ENCODE measurements at places on chromosomes 5 and 9.

GRCh38 chr9:134189145-134189469 is 24.7 kb upstream of the RNU6ATAC start:
- DNase-seq = no peak

- no peak for DNase-seq
Measured at GRCh38 chr9:2955575-2955974, 111.7 kb upstream of the PUM3 start.

DNA sequence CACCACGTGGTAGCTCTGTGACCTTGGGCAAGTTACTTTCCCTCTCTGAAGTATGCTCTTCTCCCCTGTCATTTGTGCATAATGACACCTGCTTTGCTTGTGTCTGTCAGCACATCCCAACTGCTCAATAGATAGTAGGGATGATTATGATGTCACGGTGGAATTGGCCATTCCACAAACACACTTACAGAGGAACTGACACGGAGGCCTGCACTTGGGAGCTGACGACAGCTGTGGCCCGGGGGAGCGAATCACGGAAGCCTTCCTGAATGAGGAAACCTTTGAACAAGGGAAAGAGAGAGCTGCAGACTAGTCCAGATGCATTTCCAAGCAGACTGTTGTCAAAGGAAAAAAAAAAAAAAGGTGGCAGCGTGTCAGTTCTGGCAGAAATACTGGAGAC is 21.0 kb downstream of the TLX3 start:
- DNase-seq = no peak

- no peak for DNase-seq
Measured at GRCh38 chr5:14801792-14802191, 69.8 kb downstream of the ANKH start.

DNA sequence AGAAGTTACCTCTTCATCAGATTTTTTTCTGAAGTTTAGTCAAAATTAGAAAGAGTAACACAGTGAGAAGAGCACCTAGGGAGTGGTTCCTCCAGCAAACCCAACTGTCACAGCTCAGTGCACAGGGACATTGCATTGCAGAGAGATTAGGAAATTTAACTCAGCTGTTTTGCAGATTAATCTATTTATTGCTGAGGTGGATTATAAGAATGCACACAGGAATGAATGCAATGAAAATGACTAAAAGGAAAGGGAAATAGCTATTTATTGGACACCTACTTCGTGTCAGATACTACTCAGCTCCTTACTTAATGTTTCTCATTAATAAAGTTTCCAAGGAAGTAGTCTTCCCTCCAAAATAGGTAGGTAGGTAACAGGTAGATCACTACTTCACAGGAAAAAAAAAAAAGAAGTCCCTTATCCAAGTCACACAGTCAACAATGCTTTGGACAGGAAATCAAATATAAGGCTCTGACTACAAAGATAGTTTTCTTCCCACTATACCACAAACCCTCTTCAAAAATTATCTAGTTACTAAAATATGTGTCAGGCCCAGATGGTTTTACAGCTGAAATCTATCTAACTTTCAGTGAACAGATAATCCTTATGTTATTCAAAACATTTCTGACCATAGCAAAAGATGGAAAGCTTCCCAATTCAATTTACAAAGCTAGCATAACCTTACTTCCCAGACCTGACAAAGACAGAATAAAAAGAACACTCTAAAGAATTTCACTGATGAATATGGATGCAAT is 442.2 kb upstream of the MPDZ start:
- no peak for DNase-seq

- DNase-seq = no peak
Measured at GRCh38 chr5:173197375-173197891, 37.6 kb downstream of the NKX2-5 start.

DNA sequence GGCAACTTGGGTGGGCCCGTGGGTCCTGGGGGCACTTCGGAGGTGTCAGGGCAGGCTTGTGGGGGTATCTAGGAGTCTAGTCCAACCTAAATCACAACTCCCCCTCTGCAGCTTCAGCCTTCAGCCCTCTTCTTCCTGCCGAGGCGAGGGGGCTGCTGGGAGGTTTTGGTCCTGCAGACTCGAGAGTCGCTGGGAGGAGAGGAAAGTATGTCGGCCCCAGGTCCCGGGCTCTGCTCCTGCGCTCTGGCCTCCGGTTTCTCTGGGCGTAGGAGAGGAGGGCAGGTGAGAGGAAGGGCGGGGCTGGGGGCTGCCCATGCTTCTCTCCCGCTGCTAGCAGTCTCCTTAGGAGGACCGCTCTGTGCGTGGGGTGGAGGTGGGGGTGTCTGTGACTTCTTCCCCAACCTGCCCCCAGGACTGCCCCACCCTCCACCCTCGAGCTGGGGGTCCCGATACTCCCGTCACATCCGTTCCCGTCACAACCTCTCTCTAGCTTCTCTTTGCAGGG is 139.8 kb upstream of the COL5A1 start:
- DNase-seq = no peak

DNA sequence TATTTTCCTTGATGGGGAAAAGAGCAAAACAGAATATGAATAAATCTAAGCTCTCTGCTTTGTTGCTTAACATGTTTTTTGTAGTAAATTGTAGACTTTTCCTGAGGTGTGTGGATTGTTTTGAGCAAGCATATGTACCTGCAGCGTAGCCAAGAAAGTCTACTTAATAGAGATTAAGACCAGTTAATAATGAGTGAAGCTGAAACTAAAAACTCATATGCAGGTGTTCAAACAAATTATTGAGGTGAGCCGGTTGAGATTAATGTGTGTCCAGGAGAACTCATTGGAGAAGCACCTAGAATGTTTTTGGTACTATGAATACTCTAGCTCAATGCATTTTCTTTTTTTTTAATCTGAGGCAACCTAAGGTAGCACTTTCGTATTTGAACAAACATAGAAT is 49.2 kb downstream of the COX7C start:
- DNase-seq = no peak

GRCh38 chr5:79774171-79774854 is 84.7 kb downstream of the CMYA5 start:
- no peak for DNase-seq

DNA sequence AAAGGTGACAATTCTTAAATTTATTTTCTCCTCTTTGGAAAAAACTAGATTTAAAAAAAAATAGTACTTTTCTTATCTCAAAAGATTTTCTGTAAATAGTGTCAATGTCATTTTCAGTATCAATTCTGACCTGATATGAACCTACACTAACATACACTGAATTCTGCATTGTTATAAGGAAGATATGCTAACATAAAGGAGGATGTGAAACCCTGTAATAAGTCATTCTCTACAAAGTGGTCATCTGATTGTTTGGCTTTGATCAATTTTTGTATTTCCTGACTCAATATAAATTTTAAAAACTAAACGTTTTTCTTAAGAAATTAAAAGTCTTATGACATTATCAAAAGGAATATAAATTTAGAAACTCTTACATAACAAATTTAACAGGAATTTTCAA is 233.6 kb upstream of the EDIL3 start:
- no peak for DNase-seq

DNA sequence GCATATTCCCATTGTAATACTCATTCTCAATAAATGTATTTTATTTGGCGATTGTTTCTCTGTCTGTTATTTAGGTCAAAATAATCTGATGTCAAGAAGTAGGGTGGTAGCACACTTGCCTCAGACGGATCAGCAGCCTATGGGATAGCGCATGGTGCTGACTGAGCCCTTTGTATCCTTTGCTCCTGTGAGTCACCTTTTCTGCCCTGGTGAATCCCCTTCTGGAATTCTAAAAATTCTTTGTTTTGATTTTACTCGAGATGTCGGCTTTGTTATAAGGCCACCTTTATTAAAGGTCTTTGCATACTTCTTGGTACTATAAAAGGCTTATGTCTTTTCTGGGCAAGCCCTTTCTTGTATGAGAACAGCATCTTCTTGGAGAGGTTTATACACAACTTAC is 1187.8 kb downstream of the CDH9 start:
- DNase-seq = no peak

GRCh38 chr5:74300808-74301389 is 339.6 kb downstream of the ENC1 start:
- DNase-seq = no peak

- DNase-seq = peak; percentile 74
Measured at GRCh38 chr9:272251-273213, 57.9 kb downstream of the DOCK8 start.

- no peak for DNase-seq
Measured at GRCh38 chr5:10712574-10713366, 48.3 kb downstream of the DAP start.

DNA sequence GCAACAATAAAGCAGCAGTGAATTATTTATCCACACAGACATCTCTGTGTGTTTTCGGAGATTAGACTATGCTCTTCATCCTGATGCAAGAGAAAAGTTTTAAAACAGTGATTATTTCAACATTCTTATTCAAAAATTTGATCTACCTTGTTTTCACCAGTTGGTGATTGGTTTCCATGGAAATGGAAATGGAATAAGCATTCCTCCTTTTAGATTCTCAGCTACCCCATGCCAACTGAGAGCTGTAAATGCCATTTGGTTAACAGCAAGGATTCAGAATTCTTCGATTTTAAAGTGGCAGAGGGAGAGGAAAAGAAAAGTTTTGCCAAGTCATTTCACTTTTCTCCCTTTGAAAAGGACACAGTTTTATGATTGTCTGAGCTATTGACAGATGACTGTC is 154.7 kb downstream of the PCSK5 start:
- DNase-seq = no peak

- no peak for DNase-seq
Measured at GRCh38 chr9:95370064-95370463, 52.6 kb upstream of the FANCC start.

DNA sequence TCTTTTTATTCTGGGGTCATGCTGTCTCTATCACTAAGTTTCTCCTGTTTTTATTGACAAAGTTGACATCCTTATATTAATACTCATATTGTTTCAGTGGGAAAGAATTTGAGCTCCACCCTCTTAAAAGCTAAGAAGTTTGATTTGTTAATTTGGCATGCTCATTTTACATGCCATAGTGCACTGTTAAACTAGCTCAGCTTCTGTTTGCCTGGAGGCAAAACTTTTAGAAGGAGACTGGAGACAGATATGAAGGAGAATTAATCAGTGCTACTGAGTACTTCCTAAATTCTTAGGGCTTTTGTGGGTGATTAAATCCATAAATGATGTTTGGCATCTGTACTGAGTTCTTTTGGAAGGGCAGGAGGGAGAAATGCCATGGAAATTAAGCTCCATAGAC is 138.9 kb downstream of the NTRK2 start:
- DNase-seq = no peak

- no peak for DNase-seq
Measured at GRCh38 chr5:140835622-140836510, 1.8 kb downstream of the PCDHA7 start.

- no peak for DNase-seq
Measured at GRCh38 chr5:42701351-42702059, 55.1 kb upstream of the CCDC152 start.

- DNase-seq = no peak
Measured at GRCh38 chr5:59831326-59832010, 62.1 kb downstream of the PDE4D start.

GRCh38 chr9:114902786-114903524 is 27.4 kb downstream of the TNFSF8 start:
- no peak for DNase-seq

DNA sequence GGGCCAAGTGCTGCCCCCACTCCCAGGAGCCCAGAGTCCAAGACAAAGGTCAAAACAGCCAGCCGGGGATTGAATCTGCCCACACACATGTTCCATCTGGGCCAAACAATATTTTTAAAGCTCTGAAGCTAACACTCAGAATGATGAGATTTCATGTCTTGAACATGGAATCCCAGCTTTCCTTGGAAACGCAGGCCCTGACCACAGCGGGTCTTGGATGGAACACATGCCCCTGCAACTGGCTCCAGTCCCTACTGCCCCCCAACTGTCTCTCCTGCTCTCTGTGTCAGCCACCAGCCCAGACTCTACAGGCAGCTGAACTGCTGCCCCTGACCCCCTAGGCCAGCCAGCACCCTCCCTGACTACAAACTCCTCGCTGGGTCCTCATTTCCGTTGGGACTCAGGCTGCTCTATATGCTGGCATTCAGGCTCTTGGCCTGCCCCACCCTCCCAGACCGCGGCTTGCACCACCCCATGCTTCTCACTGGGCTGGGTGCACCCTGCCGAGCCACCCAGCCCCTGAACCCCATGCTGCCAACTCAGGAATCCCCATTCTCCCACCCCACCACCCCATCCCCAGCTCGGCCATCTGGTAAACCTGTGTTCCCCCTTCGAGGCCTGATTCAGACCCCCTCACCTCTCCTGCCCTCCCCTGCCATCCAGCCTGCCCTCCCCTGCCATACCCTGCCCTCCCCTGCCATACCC is 71.7 kb downstream of the ADAMTS2 start:
- no peak for DNase-seq

DNA sequence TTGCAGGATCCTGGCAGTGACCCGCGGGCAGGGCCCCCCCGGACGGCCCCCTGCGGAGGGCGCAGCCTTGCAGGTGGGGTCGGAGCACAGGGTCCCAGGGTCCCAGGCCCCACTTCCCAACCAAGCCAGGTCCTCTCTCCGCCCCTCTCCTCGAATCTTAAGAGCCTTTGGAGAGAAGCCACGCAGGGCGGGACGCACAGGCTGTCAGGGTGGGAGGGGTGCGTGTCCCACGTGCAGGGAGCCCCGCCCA is 18.4 kb upstream of the EGFL7 start:
- DNase-seq = no peak

DNA sequence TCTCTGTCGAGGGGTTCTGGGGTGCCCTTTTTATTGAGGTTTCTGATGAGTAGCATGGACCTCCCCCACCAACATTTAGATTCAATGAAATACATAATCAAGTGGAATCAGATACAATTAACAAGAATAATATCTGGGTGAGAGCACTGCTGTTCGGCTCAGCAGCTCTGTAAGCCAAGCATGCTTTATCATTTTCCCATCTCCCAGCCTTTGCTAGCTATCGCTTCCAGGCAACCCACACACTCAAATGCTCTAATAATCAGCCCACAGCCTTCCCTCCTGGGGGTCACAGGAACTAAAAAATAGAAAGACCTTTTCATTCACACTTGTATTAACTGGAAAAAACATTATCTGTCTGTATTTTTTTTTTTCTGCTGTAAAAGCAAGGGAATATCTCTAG is 8.9 kb downstream of the PLPPR1 start:
- DNase-seq = no peak

- no peak for DNase-seq
Measured at GRCh38 chr9:120388003-120388855, 191.7 kb downstream of the CDK5RAP2 start.

- DNase-seq = peak; percentile 28
Measured at GRCh38 chr5:72366324-72366976, 46.3 kb downstream of the PTCD2 start.

- no peak for DNase-seq
Measured at GRCh38 chr5:134464988-134465815, 53.5 kb upstream of the CDKN2AIPNL start.

DNA sequence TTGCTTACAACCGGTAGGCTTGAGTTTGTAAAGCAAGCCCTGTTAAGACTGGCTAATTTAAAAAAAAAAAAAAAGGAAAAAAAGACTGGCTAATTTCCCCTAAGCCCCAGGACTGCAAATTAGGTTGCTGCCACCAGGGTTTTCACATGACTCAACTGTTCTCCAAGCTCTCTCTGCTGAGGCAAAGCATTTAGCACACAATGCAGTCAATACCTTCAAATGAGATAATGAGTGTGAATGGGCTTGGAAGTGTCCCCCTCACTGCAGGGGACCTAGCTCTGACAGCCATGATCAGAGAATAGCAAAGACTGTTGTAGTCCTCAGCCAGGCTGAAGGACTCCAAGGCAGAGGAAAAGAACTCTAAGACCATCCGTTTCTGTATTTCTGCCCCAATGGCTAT is 42.8 kb upstream of the ZSWIM6 start:
- no peak for DNase-seq

Data from T-helper 2 cell treated with Interferon-gamma antibody and Interleukin-4, amounts not matched to agents 5 μg/mL and 100 μg/mL, for 36 hours (primary cell).